Activated T-cell treated with anti-CD3 and anti-CD28 coated beads, Interleukin-2, amount 50 U/mL, for 24 hours (primary cell): ENCODE measurements at places on chromosomes 16 and 17.
A peak's percentile ranks its signal among the peaks of the same experiment; 100 is the strongest.

GRCh38 chr16:76661691-76662235, 384.6 kb downstream of the CNTNAP4 start:
- no peak for DNase-seq

DNA sequence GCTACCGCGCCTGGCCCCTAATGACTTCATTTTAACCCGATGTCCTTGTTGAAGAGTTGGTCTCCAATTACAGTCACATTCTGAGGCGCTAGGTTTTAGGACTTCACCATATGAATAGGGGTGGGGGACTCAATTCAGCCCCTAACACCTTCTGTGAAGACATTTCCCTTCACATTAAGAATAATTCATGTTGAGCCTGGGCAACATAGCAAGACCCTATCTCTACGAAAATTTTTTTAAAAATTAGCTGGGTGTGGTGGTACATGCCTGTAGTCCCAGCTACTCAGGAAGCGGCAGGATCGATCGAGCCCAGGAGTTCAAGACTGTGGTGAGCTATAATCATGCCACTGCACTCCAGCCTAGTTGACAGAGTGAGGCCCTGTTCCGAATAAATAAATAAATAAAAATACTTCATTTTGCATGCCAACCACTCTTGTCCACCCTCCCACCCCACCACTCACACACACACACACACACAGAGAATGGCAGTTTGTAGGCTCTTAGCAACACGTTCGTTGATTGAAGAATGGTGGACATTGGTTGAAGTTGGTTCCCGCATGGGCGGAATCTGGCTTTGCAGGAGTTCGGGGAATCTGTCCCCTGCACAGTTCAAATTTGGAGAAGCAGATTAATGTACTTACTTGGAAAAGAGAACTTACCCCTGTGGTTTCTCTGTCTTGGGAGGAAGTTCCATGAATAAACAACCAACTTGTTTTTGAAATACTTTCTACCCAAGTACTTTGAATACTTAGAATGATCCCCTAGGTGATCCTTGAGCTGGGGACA, 27.8 kb upstream of the TVP23A start:
- DNase-seq = no peak

GRCh38 chr17:47324224-47325020, 667 bp downstream of the EFCAB13 start:
- no peak for DNase-seq

- DNase-seq = no peak
These were observed 49.7 kb downstream of the NF1 start for GRCh38 chr17:31144428-31144827.

DNA sequence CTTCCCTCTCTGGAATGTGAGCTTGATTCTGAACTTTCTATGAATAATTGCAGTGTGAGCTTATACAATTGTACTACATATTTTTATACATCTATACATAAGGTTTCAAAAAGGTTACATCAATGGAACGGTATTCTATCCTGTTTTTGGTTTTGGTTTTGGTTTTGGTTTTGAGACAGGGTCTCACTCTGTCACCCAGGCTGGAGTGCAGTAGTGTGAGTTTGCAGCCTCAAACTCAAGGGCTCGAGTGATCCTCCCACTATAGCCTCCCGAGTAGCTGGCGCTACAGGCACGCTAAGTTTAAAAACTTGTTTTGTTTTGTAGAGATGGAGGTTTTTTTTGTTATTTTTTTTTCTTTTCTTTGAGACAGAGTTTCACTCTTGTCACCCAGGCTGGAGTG, 1.1 kb downstream of the CTRB1 start:
- DNase-seq = no peak

GRCh38 chr17:42709561-42709960, 27.2 kb downstream of the CNTNAP1 start:
- DNase-seq = no peak

DNA sequence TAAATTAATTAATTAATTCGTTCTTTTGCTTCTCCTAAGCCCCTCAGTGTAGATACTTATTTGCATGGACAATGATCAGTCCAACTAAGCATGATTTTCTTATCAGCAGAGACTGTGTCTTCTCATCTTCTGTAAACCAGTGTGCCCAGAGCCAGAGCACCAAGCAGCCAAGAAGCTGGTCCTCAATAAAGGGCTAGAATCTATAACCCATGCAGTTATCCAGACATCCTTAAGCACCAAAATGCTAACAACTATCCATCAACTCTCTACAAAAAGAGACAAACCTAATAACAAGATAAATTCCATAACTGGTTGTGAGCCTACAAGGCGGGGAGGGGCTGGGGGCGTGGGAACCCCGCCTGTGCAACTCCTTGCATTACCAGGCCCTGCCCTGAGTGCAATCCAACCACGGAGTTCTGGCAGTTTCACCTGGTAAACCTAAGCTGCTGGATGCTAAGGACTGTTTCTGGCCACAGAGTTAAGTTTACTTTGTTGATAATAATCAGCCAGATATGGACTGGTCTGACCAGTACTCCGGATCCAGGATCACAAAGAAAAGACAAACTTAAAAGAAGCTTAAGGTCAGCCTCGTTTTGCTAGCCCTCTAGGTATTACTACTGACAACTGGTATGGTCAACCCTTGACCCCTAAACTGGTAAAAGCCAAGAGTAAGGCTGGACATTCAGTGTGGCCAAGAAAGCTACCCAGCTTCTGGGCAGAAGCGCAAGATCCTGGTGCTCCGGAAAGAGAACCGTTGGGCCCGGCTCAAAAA, 51.5 kb downstream of the ZFHX3 start:
- DNase-seq = no peak

DNA sequence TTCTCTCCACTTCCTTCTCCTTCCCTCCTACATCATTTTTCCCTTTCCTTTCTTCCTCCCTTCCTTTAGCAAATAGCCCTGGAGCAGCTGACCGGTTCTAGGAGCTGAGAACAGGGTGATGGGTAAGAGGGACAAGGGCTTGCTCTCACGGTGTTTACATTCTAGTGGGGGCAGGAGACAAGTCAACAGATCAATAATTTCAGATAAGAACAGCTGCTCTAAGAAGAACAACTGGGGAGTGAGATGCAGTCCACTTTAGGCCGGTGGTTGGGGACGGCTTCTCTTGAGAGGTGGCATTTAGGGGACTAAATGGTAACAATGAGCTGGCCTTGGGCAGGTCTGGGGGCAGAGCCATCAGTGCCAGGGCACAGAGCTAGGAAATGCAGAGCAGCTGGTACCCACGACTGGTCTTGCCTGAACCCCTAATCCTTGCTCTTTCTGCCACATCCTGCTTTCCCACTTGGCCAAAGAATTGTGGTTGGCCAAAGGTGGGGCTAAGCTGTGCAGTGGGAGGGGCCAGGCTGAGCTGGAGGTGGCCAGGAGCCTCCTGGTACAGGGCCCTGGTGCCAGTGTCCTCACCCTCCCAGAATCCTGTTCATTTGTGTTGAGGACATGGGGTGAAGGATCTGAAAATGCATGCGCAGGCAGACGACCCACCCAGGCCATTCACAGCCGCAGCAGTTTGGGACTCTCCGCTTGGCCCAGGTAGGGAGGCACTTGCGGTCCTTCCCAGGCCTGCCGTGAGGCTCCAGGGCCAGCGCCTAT, 17.7 kb downstream of the CBX4 start:
- DNase-seq = no peak

DNA sequence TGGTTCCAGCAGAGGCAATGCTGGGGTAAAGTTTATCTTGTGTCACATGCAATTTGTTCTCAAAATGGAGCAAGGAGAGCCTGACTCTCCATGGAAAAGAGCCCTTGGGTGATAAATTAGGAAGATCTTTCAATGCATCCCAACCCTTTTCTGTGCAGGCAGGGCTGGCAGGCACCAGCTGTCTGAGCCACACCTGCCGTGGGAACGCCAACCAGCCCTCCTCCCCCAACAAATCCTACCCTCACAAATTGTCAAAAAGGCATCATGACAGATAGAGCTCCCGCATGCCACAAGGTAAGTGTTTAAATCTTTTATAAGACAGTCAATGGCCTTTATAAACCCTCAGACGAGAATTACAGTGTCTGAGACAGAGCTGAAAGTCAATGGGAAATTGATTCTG, 418.5 kb upstream of the CDH5 start:
- DNase-seq = no peak

GRCh38 chr17:7894866-7895265, 6.3 kb downstream of the CHD3 start:
- peak; percentile 20 for DNase-seq

GRCh38 chr17:4673986-4674684, 29.8 kb downstream of the PELP1 start:
- no peak for DNase-seq

DNA sequence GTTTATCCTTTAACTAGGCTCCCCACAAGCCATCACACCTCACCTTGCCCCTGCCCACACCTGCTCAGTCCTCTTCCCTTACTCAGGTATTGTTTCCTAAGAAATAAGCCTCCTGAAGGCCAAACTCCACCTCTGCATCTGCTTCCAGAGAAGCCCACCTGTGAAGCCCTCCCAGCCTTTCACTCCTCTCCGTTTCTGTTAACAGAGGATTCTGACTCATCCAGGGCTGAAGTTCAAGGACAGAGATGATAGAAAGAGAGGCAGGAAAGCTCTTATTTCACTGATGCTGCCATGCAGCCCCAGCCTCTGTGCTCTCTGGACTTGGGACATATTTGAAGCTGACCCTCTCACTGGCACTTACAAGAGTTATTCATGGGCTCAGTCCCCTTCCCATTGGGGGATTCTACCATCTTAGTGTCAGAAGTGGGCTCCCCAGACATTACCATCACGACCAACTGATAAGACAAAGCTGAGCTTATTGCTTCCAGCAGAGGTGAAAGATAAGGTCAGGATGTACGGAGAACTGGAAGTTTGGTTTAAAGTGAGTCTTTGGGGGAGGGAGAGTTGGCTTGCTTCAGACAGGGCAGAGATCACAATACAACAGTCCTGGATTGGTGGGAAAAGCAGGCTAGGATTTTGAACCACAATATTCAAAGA, 35.3 kb upstream of the XYLT2 start:
- DNase-seq = no peak

- DNase-seq = no peak
These were observed 62.1 kb downstream of the DYNLRB2 start for GRCh38 chr16:80602894-80603293.

DNA sequence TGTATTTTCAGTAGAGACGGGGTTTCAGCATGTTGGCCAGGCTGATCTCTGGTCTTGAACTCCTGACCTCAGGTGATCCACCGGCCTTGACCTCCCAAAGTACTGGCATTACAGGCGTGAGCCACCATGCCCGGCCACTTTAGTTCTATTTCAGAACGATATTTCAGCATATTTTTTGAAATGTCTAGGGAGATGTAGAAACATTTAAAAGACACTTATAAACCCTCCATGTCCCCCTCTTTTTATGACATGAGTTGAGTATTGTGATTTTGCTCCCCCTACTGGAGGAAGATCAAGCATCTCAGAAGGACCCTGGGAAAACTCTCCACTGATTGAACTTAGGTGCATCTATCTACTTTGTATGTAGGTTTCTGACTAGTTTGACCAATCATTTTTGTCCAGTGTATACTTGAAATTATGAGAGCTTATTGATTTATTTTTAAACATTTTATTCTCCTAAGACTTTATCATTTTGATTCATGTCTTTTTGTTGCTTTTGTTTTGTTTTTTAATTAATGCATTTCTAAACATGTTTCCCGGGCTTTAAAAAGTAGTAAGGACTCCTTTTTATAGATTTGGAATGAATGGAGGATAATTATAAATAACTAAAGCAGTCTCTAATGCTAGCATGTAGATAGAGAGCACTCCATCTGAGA, 105.1 kb downstream of the CHD9 start:
- no peak for DNase-seq

- DNase-seq = no peak
These were observed 13.7 kb downstream of the ATP2A3 start for GRCh38 chr17:3950584-3950983.

DNA sequence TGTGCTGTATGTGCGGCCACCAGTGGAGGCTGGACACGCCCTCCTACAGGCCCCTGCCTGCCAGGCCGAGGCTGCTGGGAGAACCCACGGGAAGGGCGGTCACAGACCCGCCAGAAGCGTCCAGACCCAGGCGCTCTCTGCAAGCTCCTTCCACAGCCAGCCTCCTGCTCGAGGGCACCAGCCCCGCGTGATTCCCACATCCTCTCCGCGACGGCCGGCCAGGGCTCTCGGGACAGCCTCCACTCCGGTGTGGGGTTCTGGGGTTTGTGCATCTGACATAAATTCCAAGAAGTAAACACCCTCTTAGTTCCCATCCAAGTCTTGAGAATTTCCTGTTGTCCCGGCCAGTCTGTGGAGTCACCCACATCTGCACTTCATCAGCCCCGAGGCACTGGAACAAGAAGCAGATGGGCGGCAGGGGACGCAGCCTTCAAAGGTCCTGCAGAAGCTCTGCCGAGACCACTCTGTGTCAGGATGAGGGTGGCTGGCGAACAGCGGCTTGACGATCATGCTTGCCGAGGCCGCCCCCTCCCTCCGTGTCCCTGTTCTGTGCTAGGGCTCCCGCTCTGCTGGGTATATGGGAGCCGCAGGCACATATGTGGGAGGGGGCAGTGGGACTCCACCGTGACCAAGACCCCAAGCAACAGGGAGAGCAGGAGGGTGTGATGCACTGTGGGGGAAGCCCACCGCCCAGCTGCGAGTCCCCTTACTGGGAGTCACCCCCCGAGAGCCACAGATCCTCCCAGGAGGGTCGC, 2.4 kb upstream of the TMEM204 start:
- no peak for DNase-seq

- DNase-seq = no peak
These were observed 19.1 kb upstream of the NCBP3 start for GRCh38 chr17:3865176-3865575.

DNA sequence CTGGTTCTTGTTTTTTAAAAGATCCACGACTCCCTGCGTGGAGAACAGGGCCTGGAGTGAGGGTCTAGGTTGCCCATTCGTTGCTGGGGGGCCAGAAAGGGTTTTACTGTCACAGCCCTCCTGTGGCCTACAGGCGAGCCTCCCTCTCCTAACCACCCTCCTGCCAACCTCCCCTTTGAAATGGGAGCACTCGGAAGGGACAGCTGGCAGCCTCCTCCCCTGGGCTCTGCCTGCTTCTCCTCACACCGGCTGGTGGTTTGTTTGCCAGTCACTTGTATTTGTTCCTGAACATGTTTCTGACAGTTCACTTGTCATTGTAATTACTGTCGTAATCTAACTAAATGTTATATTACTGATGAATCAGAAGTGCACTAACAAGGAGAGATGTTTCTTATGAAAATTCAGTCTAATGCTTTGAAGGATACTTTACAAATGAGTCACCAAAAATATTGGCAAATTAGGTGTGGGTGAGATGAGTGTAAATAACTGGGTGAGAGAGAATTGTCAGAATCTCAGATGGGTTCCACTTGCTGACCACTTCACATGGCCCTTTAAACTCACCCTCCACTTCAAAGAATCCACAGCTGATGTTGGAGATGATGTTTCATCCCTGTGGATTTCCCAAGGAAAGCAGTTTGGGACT, 2.7 kb upstream of the SPPL2C start:
- no peak for DNase-seq
